Stimulated activated CD4-positive, alpha-beta T cell treated with anti-CD3 and anti-CD28 coated beads, Interleukin-12 subunit alpha, Interleukin-12 subunit beta, amount 100 ng/mL, for 48 hours (primary cell): ENCODE measurements at places on chromosomes 6 and 20.

GRCh38 chr20:43507150-43508080 is at the start of gene L3MBTL1:
Gene L3MBTL1, plus strand, starts transcription at chr20:43507697. Its CDS starts 5,807 bp downstream, at chr20:43513504.
- DNase-seq, result no peak

- DNase-seq, result peak; percentile 39
These were observed 6.2 kb downstream of the COL9A3 start for GRCh38 chr20:62822788-62823651.

DNA sequence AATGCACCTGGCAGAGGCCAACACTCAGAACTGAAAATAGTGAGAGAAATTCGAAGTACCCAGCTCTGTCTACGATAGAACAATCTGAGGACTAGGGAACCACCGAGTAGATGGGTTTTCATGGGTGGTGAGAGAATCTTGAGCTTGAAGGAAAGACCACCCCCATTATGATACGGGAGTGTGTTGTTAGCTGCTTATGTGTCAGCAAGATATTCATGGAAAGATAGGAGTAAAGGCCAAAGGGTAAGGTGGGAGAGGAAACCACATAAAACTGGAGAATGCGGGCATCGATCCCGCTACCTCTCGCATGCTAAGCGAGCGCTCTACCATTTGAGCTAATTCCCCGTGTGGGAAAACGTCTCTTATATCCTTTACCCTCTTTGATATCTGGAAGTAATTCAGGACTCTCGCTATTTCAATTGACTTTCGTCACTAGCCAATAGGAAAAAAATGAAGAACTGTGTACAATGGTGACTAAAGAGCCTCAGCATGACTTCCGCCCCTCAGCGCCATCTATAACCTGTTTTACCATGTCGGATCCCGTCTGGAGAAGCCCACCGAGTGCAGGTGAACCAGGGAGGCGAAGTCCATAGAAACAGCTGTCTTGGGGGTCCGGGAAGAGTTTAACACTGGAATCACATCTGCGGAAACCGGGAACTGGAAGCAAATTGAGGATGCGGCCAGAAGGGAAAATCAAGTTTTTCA is 25.0 kb upstream of the ABT1 start:
- DNase-seq, result peak; percentile 77

- DNase-seq, result no peak
These were observed 1282.4 kb upstream of the ADGRB3 start for GRCh38 chr6:67352717-67353116.

- DNase-seq, result no peak
These were observed 862 bp upstream of the SOBP start for GRCh38 chr6:107488875-107489635.
